ENCODE measurements at places on chromosomes 4 and X.

DNA sequence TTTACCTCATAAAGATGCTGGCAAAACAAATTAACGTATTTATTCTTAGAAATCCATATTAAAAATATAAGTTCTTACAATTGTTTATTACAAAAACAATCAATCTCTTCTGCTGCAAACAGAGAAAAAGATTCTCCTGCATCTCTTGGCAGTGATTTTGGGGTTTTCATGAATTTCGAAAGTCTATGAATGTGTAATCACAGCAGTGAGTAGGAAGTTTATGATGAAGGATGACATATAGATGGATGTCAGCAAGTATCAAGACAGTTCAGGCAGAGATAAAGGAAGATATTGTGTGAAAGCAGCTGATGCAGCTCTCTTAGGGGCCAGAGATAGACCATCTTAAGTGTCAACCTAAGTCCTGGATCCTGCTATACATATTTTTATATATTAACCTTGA is 196.9 kb upstream of the BANK1 start:
- DNase-seq = no peak

- no peak for DNase-seq
Observed at GRCh38 chr4:138788857-138789256, 226.7 kb upstream of the NOCT start.

GRCh38 chr4:4491396-4491893 is 50.4 kb downstream of the STX18 start:
- DNase-seq = no peak

DNA sequence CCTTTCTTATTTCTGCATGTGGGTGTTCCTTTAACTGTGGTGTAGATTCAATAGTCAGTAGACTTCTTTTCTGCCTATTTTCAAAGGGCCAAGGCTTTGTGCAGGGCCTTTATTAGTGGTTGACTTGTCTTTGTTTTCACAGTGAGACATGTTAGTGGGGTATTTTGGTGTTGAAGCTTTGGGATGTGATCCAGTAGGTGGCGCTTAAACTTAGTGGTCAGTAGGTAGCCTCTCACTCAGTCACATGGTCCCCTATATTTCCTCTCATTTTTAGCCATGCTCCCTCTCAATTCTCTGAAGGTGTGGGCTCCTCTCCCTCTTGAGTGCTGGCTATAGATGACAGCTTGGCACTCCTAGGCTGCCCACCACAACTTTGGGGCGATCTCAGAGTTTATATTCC is 23.4 kb upstream of the SLC10A7 start:
- no peak for DNase-seq

- no peak for DNase-seq
Observed at GRCh38 chr4:139790291-139790690, 124.7 kb downstream of the MGST2 start.

DNA sequence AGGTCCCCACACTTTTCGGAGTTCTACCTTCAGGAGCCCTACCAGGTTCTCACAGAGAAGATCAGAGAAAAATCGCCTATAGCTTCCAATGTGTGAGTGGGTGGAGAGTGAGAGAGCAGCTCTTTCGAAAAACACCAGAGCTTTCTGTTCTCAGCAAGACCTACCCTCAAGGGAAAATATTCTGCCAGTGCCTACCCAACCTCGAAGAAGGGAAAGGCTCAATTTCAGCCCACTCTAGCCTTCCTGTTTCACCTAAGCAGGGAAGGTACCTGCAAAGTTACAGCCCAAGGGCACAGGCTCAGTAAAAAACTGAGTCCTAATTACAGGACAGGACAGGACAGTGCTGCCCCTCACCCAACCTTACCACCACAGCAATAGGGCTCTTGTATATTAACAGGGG is 104.0 kb upstream of the WDR17 start:
- DNase-seq = no peak

DNA sequence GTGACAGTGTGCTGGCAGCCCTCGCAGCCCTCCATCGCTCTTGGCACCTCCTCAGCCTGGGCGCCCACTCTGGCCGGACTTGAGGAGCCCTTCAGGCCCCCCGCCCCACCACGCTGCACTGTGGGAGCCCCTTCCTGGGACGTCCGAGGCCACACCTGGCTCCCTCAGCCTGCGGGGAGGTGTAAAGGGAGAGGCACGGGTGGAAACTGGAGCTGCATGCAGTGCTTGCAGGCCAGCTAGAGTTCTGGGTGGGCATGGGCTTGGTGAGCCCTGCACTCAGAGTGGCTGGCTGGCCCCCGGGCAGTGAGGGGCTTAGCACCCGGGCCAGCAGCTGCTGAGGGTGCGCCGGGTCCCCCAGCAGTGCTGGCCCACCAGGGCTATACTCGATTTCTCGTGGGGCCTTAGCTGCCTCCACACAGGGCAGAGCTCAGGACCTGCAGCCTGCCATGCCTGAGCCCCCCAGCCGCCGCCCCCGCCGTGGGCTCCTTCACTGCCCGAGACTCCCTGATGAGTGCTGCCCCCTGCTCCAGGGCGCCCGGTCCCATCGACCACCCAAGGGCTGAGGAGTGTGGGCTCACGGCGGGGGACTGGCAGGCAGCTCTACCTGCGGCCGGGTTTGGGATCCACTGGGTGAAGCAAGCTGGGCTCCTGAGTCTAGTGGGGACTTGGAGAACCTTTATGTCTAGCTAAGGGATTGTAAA is 1672.7 kb upstream of the PCDH7 start:
- no peak for DNase-seq

- no peak for DNase-seq
Observed at GRCh38 chrX:24169211-24169610, 19.7 kb downstream of the ZFX start.

DNA sequence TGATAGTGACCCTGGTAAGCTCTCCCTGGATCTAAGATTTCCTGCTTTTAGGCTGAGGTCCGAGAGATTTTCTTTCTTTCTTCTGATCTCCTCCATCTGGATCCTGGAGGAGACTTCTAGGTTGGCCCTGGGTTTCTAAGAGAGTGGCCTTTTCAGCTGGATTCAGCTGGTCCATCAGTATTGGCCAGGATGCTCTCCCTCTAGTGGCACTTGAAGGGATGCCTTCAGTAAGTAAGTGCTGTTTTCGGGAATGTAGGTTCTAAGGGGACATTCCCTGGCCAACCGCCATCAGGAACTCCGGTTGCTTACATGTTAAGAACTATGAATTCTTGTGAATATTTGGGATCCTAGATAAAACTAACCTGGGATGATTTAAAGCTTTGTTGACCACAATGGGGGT is 56.9 kb downstream of the SERTM2 start:
- DNase-seq = no peak

DNA sequence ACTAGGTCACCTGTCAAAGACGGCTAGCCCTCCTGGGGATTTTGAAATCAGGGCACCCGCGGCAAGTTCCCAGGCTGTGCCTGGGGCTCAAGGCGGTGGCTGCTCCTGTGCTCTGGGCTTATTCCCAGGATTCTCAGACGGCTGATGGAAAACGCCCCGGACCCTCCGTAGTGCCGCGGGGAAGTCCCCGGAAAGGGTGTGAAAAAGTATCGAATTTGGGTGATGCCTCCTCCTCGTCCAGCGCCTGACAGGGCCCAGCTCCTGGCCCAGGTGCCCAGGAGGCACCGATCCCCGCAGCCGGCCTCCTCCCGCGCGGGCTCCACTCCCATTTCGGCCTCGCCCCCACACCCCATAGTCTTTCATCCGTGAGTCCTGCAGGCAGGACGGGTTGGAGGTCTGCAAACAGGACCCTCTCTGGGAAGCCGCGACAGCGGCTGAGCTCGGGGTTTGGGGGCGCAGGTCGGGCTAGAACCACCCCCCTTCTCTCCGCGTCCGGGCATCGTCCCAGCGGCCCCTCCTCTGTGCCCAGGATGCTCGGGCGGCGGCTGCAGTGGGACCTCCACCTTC is 1.1 kb upstream of the NSG1 start:
- DNase-seq = no peak

GRCh38 chr4:122873821-122874593 is 47.4 kb downstream of the FGF2 start:
- DNase-seq = no peak

- no peak for DNase-seq
Observed at GRCh38 chr4:100738196-100739165, 220.7 kb upstream of the EMCN start.

- no peak for DNase-seq
Observed at GRCh38 chrX:71922686-71923085, 12.0 kb downstream of the NHSL2 start.

DNA sequence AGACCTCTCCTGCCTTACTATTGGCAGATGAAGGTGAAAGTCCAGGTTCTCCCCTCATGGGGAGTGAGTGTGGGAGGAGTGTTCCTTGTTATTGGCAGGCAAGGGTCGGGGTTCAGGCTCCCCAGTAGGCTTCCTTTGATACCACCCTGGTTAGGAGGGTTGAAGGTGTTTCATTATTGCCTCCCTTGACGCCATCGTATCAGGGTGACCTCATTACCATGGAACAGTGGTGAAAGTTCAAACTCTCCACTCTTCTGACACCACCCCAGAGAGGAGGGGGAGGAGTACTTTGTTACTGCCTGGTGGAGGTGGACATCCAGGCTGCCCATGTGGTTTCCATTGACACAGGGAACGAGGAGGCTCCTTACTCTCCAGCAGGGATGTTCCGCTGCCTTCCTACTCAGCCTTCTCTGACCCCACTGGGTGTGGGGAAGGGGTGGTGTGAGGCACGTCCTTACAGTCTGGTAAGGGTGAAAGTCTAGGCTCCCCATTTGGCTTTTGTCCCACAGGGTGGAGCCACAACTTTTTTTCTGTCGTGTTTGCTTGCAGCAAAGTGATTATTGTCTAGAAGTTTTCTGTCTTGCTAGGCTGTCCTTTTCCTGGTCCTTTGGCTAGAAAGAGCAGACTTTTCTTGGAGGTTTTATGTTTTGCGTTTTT is 37.2 kb upstream of the USP9X start:
- DNase-seq = no peak

GRCh38 chrX:131728295-131729145 is 184.6 kb downstream of the OR13H1 start:
- DNase-seq = no peak

GRCh38 chr4:3872834-3873313 is 106.7 kb downstream of the ADRA2C start:
- no peak for DNase-seq
